ENCODE measurements at places on chromosomes 2 and 18. TPM values are rescaled to one million over a fixed set of nuclear protein-coding genes. Genes with fewer than 3 reads are reported as not detected.

GRCh38 chr2:114108824-114109416 lies 219.0 kb downstream of the ACTR3 start:
- DNase-seq = no peak
- H3K4me1 ChIP-seq = no peaks in the 10 kb centered on the region
- H3K27ac ChIP-seq = no peak overlapping the region
- no peaks in the 10 kb centered on the region for H3K27me3 ChIP-seq
- H3K36me3 ChIP-seq = no peaks in the 10 kb centered on the region
- no peak overlapping the region for H3K4me3 ChIP-seq

UGT1A1 gene
- 0.77 TPM for total RNA-seq

NT5DC4 gene
- total RNA-seq = not detected

RAB6C gene
- total RNA-seq = 0.50 TPM

GRCh38 chr2:175955136-175955535 lies 46.9 kb downstream of the LNPK start:
- no peak overlapping the region for H3K4me3 ChIP-seq
- H3K4me1 ChIP-seq = no peaks in the 10 kb centered on the region
- peaks cover 37% of the 10 kb centered on the region for H3K36me3 ChIP-seq
- no peak for DNase-seq
- H3K27me3 ChIP-seq = no peaks in the 10 kb centered on the region

TMEM163 gene
- 4.0 TPM for total RNA-seq

KIAA2012 gene
- 1.3 TPM for total RNA-seq

HOXD13 gene
- 0.43 TPM for total RNA-seq

DNA sequence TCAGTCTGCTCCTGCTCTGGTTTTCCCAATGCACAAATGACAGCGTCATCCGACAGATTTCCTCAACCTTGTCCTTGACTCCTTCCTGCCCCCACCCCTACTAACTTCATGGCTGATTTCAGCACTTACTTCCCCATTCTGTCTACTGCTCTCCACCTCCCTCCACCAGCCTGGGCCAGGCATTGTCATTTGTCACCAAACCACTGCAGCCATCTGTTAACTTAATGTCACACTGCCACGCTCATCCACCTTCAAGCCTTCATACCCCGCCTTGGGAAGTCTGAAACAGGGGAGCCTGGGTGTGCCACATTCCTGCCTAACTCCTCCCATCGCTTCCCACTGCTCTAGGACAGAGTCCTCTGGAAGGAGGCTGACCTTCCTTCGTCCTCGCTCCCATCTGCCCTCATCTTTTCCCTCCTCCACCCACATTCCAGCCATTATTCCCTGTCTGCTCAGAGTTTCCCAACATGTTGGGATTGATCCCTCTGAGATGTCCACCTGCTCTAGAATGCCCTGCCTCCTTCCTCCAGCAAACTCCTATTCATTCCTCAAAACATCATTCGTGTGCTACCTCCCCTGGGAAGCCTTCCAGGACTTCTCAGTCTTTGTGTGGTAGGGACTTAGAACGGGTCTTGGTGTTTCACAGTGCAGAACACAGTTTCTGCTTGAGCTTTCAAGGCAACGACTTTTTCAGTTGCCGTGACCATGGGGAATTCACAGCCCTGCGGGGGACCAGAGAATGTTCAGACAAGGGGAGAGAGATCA lies 42.2 kb upstream of the SMAD7 start:
- peak overlapping the region; percentile 90 for H3K27ac ChIP-seq
- H3K36me3 ChIP-seq = no peaks in the 10 kb centered on the region
- H3K4me3 ChIP-seq = peak overlapping the region; percentile 36
- H3K4me1 ChIP-seq = peaks cover 42% of the 10 kb centered on the region
- no peak for DNase-seq

DNA sequence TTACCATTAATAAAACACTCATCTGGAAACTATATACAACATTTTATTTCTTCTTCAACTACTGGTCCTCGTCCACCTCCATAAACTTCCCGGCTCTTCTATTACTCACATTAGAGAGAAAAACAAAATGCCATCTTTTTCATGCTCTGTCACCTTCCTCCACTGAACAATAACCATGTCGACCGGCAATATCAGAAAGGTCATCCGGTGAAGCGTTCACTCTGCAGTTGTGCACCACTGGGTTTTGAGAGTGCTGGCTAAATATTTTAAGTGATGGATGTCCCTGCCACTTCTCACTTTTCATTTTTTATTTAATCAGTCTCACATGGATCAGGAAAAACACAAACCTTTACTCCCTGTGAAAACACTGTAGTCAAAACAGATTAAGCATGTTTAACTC lies 48.2 kb downstream of the SPP2 start:
- no peaks in the 10 kb centered on the region for H3K27me3 ChIP-seq
- no peak overlapping the region for H3K4me3 ChIP-seq
- no peak overlapping the region for H3K27ac ChIP-seq
- H3K36me3 ChIP-seq = no peaks in the 10 kb centered on the region

GRCh38 chr2:143716522-143716921 lies 587.3 kb downstream of the ARHGAP15 start:
- peaks cover 6% of the 10 kb centered on the region for H3K27me3 ChIP-seq
- no peak overlapping the region for H3K27ac ChIP-seq
- H3K4me3 ChIP-seq = no peak overlapping the region
- DNase-seq = no peak
- peaks cover 4% of the 10 kb centered on the region for H3K36me3 ChIP-seq
- H3K4me1 ChIP-seq = peaks cover 7% of the 10 kb centered on the region

ITGB6 gene
- total RNA-seq = 7.8 TPM

DNA sequence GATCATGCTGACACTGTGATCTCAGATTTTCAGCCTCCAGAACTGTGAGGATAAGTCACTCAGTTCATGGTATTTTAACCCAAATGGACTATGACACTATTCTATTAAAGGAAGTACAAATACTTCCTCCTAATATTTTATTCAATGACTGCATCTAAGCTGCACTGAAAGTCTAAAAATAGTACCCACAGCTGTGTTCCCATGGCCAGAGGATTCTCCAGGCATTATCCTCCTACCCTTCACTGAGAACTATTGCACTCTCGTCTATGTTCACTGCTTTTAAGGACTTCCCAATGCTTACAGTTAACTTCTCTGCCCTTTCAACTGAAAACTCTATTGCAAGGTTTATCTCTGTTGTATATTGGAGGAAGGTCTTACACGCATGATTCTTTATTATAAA lies 15.2 kb downstream of the LRATD1 start:
- DNase-seq = no peak
- H3K27me3 ChIP-seq = no peaks in the 10 kb centered on the region
- H3K36me3 ChIP-seq = no peaks in the 10 kb centered on the region
- H3K4me1 ChIP-seq = no peaks in the 10 kb centered on the region

CABLES1 gene
- 11.4 TPM for total RNA-seq

All from type B pancreatic cell (in vitro differentiated cells).